ENCODE measurements at places on chromosomes 1 and 21.

DNA sequence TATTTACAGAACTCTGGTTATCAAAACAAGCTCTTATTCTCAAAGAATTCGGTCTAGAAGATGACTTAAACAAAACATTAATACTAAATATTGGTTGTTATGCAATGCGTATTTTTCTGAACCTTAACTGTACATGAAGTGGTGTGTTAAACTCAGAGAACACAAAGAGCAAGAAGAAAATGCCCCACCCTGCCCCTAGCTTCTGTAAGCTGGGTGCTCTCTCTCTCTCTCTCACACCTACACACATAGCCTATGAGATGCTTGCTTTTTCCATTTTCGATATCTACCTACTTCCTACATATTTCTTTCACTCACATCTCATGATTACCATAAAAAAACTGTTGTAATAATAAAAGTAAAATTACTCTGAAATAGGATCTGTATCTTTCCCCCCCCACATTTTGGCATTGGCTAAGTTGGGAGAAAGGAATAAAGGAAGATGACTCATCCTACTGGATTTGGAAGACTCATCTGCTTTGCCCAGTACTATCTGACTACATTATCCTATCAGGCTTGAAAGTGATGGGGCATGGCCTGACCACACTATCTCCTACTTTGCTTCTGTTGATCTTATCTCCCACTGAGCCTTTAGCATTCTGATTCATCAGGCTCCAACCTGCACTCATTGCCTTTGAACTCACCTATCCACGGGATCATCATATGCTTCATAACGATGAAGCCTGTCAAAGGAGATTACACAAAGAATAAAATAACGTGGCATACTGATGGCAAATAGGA lies 2.9 kb downstream of the CRYZ start:
- DNase-seq: no peak

GRCh38 chr1:87200875-87201638 lies 127.6 kb upstream of the LMO4 start:
- DNase-seq: no peak

DNA sequence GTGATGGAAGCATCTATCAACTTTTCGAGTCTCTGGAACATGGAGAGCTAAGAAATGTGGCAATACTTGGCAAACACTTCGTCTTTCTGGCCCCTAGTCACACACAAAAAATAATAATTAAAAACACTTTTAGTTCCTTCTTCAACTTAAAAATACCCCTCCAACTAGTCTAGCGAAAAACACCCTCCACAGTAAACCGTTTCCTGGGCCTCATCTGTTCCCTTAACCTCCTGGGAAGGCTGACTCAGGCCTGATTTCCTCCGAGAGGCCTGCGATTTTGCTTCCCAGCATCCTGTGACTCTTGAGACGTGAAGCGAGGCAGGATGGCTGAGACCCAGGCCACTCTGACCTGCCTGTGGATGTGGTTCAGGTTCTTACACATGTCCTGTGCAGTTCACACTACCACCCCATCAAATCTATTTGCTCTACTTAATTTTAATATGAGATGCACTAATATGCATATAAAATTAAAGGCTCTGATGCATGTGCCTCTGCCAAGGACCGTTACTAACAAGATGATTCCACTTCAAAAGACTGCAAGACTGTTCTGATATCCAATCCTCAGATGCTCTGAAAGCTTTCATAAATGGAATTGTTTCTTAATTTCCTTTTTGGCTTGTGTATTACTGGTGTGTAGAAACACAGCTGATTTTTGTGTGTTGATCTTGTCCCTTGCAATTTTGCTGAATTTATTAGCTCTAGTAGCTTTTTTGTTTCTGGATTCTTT lies 3.5 kb downstream of the NAV1 start:
- DNase-seq: no peak

- no peak for DNase-seq
Measured at GRCh38 chr1:113401728-113402127, 11.4 kb downstream of the MAGI3 start.

GRCh38 chr1:196910215-196910614 lies 22.4 kb downstream of the CFHR4 start:
- no peak for DNase-seq

DNA sequence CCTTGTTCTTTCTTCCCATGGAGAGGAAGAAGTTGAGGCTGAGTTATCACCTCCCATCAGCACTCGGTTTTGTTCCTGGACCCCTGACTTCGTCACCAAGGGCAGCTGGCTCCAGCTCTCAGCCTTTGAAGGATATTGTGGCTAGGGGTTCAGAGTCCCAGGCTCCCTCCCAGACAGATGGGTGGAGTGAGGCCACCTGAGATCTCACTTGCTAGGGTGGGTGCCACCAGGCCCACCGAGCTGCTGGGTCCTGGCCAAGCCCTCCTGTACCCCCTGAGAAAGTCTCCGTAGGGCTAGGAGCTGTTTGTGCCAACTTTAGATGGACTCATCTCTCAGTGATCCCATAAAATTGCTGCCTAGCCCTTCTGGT lies 6.9 kb downstream of the MX2 start:
- DNase-seq: no peak
